ENCODE measurements at places on chromosomes 7 and 10.

DNA sequence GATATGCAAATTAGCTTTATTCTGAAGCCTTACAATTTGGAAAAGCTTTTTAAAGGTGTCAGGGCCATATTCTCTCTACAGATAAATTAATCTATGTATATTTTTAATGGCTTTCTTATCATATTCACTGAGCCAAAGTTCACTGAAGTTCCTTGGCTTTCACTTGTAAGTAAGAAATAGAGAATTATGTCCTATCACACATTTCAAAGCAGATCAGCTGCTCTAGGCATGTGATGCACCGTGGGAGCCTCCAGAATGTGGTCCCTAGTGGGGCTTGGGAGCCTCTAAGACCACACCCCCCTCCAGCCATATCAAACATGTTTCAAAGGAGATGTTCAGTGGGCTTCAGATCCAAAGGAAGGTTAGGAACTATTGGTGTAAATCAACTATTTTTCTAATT, 51.5 kb downstream of the LAMB4 start:
- no peak for DNase-seq

DNA sequence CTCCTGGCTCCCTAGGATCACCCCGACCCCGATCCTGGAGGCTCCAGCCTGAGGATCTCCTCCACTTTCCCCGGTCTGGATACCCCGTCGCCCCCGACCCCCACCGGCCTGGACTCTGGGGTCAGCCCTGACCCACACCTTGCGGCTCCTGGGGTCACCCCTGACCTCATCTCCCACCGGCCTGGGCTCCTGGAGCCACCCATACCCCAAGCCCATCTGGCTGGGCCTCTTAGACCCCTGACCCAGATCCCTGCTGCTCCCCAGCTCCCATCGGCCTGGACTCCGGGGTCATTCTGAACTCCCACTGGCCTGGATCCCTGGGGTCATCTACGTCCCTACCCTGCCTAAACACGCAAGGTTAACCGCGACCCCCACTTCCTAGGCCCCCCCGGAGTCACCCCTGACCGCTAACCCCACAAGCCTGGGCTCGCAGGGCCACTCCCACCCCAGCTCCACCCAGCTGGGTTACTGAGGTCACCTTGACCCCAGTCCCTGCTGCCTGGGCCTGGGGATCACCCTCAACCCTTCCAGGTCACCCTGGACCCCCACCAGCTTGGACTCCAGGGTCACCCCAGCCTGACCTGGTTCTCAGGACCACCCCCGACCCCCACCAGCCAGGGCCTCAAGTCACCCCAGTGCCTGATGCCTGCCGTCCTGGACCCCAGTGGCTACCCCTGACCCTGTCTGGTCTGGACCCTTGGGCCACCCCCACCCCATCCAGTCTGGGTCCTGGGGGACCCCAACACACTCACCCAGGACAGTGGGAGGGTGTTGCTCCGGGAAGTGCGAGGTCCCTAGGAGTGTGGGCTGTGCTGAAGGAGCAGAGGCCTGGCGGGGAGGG, 1.2 kb downstream of the FOXK1 start:
- DNase-seq = no peak

DNA sequence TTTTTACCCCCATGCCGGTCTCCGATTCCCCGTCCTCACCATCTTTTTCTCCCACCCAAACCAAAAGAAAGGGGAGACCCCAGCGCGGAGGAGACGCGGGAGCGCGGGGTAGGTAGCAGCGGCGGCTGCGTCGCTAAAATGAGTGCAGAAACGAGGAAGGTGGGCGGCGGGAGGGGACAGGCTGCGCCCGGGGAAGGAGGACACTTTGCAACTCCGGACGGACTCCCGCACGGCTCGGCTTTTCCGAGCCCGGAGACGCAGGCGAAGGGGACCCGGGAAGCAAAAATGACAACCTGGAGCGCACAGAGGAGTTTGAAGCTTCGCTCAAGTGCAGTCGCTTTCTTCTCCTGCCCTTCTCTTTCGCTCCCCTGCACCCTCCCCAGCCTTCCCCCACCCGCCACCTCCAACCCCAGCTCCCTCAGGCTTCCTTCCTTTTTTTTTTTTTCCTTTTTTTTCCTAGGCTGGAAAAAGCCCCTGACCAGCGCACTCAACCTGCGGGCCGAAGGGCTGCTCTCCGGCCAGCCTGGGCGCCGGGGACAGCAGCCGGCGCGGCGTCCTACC, 453 bp downstream of the SFMBT2 start:
- no peak for DNase-seq

- no peak for DNase-seq
These were observed 1.1 kb downstream of the DENND11 start for GRCh38 chr7:141700848-141701371.

DNA sequence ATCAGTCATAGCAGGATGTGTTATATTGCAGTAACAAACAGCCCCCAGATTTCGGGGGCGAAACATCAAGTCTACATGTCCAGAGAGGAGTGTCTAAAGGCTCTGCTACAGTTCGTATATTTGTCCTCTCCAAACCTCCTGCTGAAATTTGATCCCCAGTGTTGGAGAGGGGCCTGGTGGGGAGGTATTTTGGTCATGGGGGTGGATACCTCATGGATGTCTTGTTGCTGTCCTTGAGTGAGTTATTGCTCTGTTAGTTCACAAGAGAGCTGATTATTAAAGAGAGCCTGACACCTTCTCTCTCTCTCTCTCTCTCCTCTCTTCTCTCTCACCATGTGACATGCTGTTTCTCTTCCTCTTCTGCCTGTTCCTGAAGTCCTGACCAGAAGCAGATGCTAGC, 343.7 kb downstream of the TCERG1L start:
- DNase-seq = no peak

GRCh38 chr10:77531441-77532001, 106.1 kb downstream of the KCNMA1 start:
- peak; percentile 1 for DNase-seq

DNA sequence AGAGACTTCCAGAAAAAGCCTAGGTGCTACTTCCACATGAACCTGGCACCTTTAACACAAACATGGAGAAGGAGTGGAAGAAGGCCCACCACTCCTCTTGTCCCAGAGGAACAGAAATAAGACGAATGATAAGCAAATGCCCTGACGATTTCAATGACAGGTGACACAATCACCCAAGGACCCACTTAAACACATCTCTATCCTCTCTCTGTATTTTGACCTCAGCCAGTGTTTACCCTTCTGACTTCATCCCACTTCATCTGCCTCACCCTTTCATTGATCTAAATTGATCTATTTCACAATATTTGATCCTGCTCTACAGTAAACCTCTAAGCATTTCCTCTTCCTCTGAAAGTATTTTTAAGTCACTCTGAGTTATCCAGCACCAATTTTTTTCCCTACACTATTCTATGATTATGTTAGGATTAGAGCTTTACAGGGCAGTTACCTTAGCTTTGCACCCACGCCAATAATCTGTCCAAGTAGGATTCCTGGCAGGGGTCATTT, 9.1 kb downstream of the GOT1 start:
- no peak for DNase-seq

Data from SK-N-MC (cell line).